Dermis microvascular lymphatic vessel endothelial cell (primary cell): ENCODE measurements at places on chromosomes 2 and 18. TPM values are rescaled to one million over a fixed set of nuclear protein-coding genes. Genes with fewer than 3 reads are reported as not detected.

Gene FOXI3
- not detected in 2 replicates for total RNA-seq

Gene TNFAIP6
- not detected in 2 replicates for total RNA-seq

Gene RAD51AP2
- not detected in 2 replicates for total RNA-seq

Gene CCBE1
- under 0.01 and 0.13 TPM in 2 replicates for total RNA-seq

Gene SERPINB11
- not detected in 2 replicates for total RNA-seq

Gene DSG1
- total RNA-seq = not detected in 2 replicates

Gene UGT1A3
- total RNA-seq = not detected in 2 replicates

Gene RGPD3
- total RNA-seq = 0.13 and 0.25 TPM in 2 replicates

Gene PASK
- 5.8 and 13.0 TPM in 2 replicates for total RNA-seq

Gene CDH7
- not detected in 2 replicates for total RNA-seq

Gene ZNF532
- 33.1 and 45.0 TPM in 2 replicates for total RNA-seq

Gene ACADL
- total RNA-seq = not detected in 2 replicates

Gene NOSTRIN
- 2.5 and 2.8 TPM in 2 replicates for total RNA-seq

Gene LHCGR
- total RNA-seq = not detected in 2 replicates

Gene MOGAT1
- total RNA-seq = not detected in 2 replicates

Gene DNAJC27
- 1.0 and 1.5 TPM in 2 replicates for total RNA-seq

Gene CFAP65
- total RNA-seq = not detected in 2 replicates

Gene DSG3
- under 0.01 TPM in 1 of 2 replicates, not detected in the other for total RNA-seq

Gene SP140L
- 5.3 and 6.7 TPM in 2 replicates for total RNA-seq

Gene TAF4B
- 1.8 and 2.1 TPM in 2 replicates for total RNA-seq

Gene CRYGC
- not detected in 2 replicates for total RNA-seq

Gene SH3RF3
- total RNA-seq = 4.5 and 8.9 TPM in 2 replicates

Gene PFN4
- total RNA-seq = 0.26 and 0.51 TPM in 2 replicates

GRCh38 chr18:10249801-10250200, 204.6 kb upstream of the APCDD1 start:
- DNase-seq = no peak

DNA sequence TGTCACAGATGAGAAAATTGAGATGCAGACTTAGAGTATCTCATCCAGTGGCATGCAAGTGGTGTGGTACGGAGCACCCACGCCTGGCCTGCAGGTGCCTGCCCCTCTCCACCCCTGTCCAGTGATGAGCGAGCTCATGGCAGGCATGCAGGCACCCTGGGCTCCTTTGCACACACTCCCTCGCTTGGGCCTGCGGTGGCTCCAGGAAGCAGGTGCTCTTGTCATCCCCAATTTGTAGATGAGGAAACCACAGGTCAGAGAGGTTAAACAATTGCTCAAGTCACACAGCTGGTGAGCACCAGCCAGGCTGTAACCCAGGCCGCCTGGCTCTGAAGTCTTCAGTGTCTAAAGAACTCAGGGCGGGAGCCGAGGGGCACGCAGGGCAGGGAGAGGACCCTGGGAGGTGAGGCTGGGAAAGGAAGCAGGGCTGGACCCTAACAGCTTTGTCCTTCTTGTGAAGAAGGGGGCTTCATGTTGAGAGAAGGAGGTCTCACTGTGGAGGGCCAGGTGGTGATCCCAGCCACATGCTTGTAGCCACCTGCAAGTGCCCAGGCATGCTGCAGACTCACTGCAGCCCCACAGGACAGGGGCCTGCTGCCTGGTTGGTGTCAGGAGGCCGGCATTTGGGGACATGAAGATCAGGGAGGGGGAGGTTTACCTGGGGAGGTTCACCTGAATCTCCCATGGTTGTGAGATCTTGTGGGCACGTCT, 166.2 kb downstream of the SH3RF3 start:
- no peak for DNase-seq

- no peak for DNase-seq
These were observed 18.9 kb downstream of the GPR35 start for GRCh38 chr2:240644171-240644651.

GRCh38 chr2:42722320-42723190, 41.4 kb downstream of the OXER1 start:
- peak; percentile 74 for DNase-seq

DNA sequence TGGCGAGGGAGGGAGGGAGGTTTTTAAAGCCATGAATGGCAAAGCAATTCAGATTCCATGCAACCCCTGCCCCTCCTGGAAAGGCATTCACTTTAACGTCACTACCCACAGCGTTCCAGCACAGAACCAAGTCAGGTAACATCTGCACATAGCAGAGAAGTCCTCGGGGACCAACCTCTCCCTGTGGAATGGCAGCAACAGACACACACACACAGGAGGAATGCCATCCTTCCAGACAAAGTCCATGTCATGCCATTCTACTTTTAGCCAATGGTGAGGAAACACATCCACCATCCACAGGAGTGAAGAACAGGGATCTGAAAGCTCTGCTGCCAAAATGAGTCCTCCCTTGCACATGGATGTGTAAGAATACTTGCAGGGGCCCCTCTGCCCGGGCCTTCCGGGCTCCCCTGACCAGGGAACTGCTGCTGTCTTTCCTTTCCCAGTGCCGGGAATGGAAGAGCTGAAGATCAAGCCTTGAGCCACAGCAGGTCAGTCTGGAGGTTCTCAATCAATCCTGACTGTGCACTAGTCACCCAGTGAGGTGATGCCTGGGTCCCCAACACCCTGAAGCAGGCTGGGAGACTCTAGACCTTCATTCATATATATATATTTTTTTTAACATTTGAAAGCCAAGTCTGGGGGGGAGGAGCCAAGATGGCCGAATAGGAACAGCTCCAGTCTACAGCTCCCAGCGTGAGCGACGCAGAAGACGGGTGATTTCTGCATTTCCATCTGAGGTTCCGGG, 63.7 kb downstream of the UXS1 start:
- DNase-seq = no peak

DNA sequence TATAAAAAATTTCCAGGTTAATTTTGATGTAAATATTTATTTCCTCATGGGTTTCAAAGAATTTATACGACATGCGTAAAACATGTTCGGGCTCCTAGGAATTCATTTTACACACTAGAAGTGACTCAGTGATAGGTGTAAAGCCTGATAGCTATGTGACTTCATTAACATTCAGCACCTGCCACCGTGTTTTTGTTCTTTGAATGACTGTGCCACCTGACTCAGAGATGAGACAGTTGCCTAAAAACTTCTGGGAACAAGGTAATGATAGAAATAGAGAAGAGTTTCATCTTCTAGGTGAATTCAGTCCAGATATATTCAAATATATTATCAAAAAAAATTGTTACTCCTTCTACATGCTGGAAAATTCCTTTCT, 10.0 kb downstream of the IL1R2 start:
- no peak for DNase-seq

GRCh38 chr2:234495251-234496054, 1.4 kb downstream of the ARL4C start:
- no peak for DNase-seq

- no peak for DNase-seq
These were observed 150.3 kb downstream of the CALCRL start for GRCh38 chr2:187297801-187298200.

GRCh38 chr2:17821535-17822444, 5.5 kb downstream of the MSGN1 start:
- DNase-seq = no peak

- DNase-seq = no peak
These were observed 56.4 kb upstream of the XIRP2 start for GRCh38 chr2:166831930-166832329.

DNA sequence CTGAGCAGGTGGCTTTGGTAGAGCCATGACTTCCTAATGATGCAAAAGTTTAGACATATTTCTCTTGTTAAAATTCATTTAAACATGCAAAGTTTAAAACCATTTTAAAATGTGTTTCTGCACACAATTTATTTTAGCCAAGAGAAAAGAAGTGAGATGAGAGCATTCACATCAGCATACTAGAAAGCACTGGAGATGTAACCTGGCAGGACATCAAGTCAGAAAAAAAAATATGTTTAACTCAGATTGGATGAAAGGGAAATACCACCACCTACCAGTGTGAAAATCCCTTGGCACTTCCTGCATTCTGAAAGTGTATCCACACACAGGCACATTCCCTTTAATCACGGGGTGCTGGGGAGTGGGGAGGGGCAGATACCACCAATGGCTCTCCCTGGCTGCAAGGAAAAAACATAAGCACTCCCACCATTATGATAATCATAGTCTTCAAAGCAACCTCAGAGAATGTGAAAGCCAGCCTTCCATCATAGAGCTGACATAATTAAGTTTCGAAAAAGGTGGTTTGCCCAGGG, 25.0 kb downstream of the DNER start:
- DNase-seq = no peak

GRCh38 chr2:56001947-56002346, 78.4 kb upstream of the EFEMP1 start:
- no peak for DNase-seq

DNA sequence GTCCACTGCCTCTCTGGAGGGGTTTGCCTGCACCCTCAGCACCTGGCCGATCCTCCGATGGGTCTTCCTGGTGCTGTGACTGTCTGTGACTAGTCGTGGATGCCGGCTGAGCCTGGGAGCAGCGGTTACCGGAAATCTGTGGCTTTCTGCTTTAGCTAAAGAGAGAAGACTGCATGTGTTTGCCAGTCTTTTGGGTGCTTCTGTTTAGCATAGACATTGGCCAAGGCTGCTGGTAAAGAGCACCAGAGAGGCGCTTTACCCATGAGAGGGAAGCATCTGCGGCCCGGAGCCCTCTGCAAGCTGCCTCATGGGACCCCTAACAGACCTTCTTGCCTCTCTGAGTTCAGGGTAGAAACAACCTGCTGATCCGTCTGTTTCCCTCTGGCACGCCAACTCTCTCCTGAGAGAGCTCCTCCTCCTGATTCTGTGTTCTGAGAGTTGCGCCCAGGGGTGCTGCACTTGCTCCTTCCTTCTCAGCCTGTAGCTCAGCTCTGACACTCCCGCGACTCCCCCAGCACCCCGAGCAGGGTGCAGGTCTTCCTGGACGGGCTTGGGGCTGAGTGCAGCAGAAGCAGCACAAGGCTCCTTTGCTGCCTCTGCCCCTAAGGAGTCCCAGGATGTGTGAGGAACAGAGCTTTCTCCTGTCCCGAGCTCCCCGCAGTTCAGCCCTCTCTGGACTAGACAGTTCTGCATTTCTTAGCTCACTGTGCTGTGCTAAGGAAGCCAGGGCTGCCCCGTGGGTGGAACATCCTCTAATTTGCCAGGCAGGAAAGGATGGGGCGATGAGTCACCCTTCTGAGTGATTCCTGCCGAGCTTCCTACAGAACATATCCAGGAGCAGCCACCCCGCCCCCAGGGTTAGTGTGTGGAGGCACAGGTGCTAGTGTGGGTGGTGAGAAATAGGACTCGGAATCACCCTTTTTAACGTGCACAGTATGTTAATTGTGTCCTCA, 203.2 kb downstream of the SH3RF3 start:
- DNase-seq = peak; percentile 96

DNA sequence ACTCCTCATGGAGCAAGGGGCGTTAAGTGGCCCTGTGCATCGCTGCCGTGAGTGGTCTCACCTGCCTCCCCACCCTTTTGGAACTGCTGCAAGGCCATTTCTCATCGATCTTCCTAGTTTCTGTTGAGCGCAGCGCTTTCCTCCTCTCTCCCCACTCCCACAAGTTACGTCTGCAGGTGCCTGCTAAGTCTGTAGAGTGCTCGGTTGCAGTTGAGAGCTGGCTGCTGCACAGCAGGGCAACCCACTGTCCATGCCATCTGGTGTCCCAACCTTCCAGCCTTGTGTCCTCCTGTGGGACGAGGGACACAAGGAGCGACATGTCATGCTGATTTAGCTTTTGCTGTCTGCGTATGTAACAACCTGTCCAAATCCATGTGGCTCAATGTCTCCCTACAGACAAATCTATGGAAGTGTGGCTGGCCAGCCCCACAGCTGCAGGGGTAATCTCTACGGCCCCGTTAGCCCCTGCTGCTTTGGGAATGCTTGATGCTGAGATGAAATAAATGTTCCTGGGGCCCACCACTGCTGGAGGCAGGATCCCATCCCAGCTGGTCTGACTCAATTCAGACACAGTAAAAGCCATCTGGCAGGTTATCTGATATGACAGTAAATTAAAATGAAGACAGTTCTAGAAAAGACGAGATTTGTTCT, 68.1 kb upstream of the TCF7L1 start:
- DNase-seq = no peak

- DNase-seq = no peak
These were observed 160.2 kb downstream of the PMAIP1 start for GRCh38 chr18:60060026-60060425.

GRCh38 chr18:4605212-4605611, 150.1 kb upstream of the DLGAP1 start:
- no peak for DNase-seq

GRCh38 chr18:49858309-49859020, 45.1 kb upstream of the ACAA2 start:
- DNase-seq = peak; percentile 71

GRCh38 chr2:233418761-233419546, 64.7 kb downstream of the DGKD start:
- peak; percentile 97 for DNase-seq

DNA sequence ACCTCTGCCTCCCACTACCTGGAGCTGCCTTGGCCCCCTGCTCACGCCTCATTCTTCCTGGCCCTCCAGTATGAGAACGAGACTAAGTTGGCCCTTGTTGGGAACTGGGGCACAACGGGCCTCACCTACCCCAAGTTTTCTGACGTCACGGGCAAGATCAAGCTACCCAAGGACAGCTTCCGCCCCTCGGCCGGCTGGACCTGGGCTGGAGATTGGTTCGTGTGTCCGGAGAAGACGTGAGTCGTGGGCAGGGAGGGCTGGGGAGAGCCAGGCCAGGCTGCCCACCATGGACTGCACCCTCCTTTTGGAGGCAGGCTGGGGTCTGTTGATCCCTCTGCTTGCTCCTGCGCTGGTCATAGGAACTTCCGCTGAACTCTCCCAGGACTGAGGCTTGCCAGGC, 114.7 kb downstream of the DYSF start:
- no peak for DNase-seq

DNA sequence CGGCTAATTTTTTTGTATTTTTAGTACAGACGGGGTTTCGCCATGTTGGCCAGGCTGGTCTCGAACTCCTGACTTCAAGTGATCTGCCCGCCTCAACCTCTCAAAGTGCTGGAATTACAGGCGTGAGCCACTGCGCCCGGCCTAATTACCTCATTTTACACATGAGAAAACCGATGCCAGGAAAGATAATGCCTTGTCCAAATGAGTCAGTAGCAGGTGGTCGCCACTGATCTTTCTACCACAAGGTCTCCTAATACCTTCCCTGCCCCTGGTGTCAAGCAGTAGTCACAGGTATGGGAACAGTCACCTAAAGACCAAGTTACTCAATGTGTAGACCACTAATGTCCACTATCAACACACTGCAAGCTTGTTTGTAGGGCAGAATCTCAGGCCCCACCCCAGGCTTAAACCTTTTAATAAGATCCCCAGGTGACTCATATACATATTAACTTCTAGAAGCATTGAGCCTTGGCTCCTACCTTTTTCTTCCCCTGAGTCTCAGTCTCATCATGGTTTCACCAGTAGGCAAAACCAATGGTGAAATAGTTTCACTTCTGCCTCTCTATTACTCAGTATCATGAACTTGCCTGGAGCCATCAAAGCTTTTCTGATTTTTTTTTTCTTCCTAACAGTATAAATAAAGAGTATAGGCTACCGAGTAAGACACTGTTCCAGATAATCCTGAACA, 6.9 kb upstream of the EPB41L5 start:
- DNase-seq = no peak

GRCh38 chr2:11864724-11865123, 118.3 kb downstream of the LPIN1 start:
- no peak for DNase-seq

- DNase-seq = peak; percentile 44
These were observed 54.3 kb upstream of the TSPYL6 start for GRCh38 chr2:54310311-54310710.
